ENCODE measurements at places on chromosomes 13 and 19. TPM values are rescaled to one million over a fixed set of nuclear protein-coding genes. Genes with fewer than 3 reads are reported as not detected.

ZNF418 gene
- 3.5 TPM for total RNA-seq

DNA sequence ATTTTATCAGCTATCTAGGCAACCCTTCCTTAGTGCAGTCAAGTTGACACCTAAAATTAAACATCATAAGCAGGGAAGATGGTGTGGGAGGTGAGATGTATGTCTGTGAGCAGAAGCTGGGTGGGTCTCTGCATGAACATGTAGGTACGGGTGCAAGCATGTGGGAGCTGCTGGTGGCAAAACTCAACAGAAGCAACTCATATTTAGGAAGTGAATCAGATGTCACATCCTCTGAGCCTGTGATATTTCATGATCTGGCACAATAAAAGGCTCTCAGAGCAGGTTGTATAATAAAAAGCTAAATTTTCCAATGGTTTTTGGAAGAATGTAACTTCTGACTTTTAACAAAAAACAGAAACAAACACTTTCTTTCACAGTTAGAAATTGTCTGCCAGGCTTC lies 44.4 kb downstream of the C1QTNF9 start:
- no peak for DNase-seq
- no peak overlapping the region for H3K4me3 ChIP-seq
- H3K4me1 ChIP-seq = no peaks in the 10 kb centered on the region
- no peaks in the 10 kb centered on the region for H3K36me3 ChIP-seq

DNA sequence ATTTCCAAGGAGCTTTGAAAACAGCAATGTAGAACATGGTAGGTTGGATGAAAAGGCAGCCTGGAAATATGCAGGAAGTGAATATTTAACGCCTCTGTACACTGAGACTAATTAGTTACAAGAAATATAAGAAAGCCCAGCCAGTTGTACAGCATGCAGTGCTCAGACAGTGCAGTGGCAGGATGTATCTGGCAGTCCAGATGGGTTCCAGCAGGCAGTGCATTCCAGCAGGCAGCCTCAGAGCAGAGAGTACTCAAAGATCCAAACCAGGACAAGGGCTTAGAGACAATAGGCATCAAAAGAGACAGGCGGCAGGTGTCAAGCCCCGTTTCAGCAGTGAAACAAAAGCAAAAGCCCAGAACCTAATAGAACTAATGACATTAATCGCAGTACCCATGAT lies 2776.3 kb downstream of the PCDH9 start:
- H3K4me1 ChIP-seq = no peaks in the 10 kb centered on the region
- H3K27me3 ChIP-seq = no peaks in the 10 kb centered on the region
- no peaks in the 10 kb centered on the region for H3K36me3 ChIP-seq
- no peak overlapping the region for H3K4me3 ChIP-seq
- H3K27ac ChIP-seq = no peak overlapping the region

GRCh38 chr19:16654140-16654539 lies 5.8 kb downstream of the SMIM7 start:
- H3K4me3 ChIP-seq = no peak overlapping the region
- no peaks in the 10 kb centered on the region for H3K27me3 ChIP-seq
- no peak for DNase-seq
- H3K36me3 ChIP-seq = peaks cover 14% of the 10 kb centered on the region

Data from endothelial cell of umbilical vein (primary cell).